ENCODE measurements at places on chromosomes 13 and 19.

- DNase-seq: no peak
Observed at GRCh38 chr19:38273499-38273898, 9.1 kb downstream of the SPINT2 start.

GRCh38 chr13:24180750-24181377 is 20.3 kb downstream of the SPATA13 start:
- DNase-seq: no peak

- no peak for DNase-seq
Observed at GRCh38 chr13:104286566-104287290, 1220.5 kb upstream of the SLC10A2 start.

GRCh38 chr19:18408053-18408476 is 10.6 kb upstream of the LRRC25 start:
- peak; percentile 64 for DNase-seq

- no peak for DNase-seq
Observed at GRCh38 chr13:25080773-25081172, 15.2 kb upstream of the PABPC3 start.

DNA sequence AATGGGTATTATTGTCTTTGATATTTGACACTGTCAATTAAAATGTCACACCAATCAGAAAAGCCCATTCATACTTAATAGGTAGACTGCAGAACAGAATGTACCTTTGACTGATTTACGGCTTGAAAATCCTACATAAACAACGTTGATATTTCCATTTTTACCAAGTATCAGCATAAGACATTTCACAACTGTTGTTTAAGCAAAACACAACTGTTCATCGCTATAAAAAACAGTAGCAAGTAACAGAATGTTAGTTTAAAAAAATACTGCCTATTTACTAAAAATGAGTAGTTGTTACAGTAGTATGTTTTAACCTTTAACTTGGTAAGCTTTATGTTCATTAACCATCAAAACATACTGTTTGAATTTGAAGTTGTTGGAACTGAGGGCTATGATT is 1096.6 kb downstream of the PCDH17 start:
- DNase-seq: no peak

DNA sequence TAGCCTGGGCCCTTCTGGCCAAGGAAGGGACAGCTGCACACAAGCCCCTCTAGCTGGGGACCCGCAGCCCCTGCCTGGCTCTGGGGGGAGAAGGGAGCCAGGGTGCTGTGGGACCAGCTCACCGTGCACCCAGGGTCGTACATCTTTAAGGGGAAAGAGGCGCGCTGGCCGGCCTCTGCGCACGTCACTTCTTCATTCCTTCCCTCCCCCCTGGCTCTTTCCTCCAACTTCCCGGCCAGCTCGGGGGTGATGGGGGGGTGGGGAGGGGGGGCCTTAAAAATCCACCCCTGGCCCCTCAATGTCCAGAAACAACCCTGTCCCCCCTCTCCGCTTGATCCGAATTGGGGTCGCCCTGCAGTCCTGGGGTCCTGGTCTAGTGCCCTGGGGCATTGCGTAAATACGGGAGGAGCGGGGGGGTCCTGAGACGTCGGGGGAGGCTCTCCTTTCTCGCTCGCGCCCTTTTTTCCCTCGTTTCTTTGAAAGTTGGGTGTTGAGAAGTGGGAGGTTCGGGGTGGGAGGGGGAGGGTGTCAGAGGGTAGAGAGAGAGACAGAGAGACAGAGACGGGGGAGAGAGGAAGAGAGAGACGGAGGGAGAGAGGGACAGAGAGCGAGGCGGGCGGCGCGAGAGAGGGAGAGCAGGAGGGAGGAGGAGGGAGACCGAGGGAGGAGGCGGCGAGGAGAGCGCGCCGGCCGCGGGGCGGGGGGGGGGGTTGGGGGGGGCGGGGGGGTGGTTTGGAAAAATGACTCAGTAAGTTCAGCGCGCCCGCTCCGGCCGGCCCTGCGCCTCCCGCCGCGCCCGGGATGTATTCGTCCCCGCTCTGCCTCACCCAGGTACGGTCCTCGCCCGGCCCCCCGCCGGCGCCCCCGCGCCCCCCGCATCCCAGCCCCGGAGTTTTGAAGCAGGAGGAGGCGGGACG is at the start of gene NFIC:
Gene NFIC (plus strand): TSS at position 748 of the 917 bp plus-strand sequence. CDS start 54 bp downstream, at position 802.
- peak; percentile 65 for DNase-seq

DNA sequence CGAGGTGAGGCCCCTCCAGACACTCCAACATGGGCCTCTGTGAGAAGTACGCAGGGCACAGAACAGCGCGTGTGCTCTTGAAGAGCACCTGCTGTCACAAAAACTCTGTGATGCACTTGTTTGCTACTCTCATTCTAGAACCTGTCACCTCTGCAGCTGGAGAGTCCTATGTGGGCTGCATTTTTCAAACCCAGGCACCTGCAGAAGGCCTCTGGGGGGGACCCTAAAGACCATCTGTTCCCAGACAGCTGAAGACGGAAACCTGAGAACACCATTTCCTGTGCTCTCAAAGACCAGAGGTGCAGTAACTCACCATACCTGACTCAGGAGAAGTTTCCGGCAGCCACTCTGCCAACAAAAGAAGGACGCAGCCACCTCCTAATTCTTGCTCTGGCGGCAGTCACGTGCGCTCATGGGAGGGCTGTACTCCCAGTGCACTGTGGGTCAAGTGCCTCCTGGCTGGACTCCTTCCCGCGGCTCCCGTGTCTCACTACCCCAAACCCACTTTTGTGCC is 28.1 kb downstream of the RANBP3 start:
- peak; percentile 62 for DNase-seq

- DNase-seq: no peak
Observed at GRCh38 chr13:95921485-95921884, 131.7 kb downstream of the UGGT2 start.
